GM12891 (cell line): ENCODE measurements at places on chromosomes 3 and 15.

DNA sequence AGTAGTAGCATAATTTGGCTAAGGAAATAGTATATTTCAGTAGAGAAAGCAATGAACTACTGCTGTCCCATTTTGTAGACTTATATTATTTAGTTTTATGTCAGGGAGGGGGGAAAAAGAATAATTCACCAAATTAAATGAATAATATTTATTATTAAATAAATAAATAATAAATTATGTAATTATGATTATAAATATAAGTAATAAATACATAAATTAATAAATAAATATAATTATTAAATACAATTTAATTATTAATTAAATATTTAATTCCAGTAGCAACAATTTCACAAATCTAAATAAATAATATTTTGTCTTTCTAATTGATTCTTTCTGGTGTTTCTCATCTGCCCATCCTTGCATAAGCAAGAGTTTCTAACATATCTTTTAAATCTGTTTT lies 81.1 kb upstream of the PLSCR4 start:
- no peak for DNase-seq

GRCh38 chr3:89072642-89073041 lies 34.8 kb upstream of the EPHA3 start:
- DNase-seq = no peak

- DNase-seq = no peak
Measured at GRCh38 chr3:196082619-196082971, 705 bp upstream of the TFRC start.

- DNase-seq = no peak
Measured at GRCh38 chr3:25588441-25589103, 76.1 kb downstream of the TOP2B start.

- peak; percentile 32 for DNase-seq
Measured at GRCh38 chr3:137970914-137971831, 38.8 kb upstream of the CLDN18 start.

- no peak for DNase-seq
Measured at GRCh38 chr15:28953573-28954195, 67.9 kb downstream of the APBA2 start.

GRCh38 chr15:72935521-72935920 lies 116.7 kb upstream of the NEO1 start:
- no peak for DNase-seq

GRCh38 chr3:129605203-129605921 lies 1.1 kb downstream of the PLXND1 start:
- no peak for DNase-seq
